ENCODE measurements at places on chromosomes 6 and 20.

DNA sequence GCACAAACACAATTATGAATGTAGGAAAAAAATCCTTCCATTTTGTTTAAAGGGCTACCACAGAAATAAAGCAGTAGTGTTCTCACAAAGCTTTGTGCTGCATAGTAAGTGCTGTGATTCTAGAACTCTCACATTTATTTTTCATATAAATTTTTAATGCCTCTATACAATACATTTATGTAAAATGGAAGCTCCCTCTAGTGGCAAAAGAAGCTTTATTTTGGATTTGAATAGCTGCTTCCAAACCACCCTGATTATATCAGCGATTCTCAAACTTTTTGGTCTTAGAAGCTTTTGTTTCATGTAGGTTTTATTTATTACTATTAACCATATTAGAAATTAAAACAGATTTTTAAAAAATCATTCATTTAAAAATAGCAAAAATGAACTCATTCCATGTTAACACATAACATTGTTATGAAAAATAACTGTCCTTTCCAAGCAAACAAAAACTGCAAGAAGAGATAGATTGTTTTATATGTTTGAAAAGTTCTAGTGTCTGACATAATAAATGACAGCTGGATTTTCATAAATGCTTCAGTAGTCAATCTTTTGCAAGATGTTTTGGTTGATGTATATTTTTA lies 38.4 kb downstream of the HS3ST5 start:
- no peak for DNase-seq

DNA sequence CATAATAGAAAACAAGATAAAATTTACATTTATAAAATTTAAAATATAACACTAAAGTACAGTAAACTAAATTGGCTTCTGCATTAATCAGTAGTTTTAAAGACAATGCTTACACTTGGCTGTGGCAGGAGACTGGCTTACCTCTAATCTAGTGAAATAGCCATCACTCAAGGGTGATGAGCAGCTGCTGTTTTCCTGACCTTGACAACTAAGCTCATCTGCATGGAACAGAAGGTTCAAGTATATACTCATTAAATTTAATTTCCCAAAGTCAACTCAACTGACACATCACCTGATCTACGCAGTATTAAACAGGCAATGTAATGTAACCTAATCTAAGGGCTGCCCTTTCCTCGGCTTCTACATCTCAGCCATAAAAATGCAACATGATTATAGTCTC lies 14.5 kb downstream of the TMX4 start:
- no peak for DNase-seq

GRCh38 chr20:32316667-32317066 lies 39.2 kb downstream of the KIF3B start:
- DNase-seq = no peak

GRCh38 chr6:166800137-166800536 lies 156.2 kb downstream of the RNASET2 start:
- DNase-seq = no peak

DNA sequence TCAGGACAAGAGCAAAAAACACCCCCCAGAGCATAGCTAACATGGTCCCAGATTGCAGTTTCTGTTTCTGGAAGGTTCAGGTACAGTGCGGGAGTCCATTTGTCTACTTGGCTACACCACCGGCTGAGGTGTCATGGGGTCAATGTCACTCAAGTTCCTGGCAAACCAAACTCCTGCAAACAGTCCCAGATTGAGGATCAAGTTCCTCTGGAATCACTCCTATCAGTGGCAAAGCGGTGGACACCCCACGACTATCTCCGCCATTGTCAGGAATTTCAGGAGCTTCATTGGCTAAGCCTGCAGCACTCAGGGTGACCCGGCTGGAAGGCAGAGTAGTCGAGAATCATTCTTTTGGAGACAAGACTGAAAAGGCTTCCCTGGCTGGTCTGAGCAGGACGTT lies 41.8 kb downstream of the SLC22A1 start:
- no peak for DNase-seq

GRCh38 chr6:166152660-166153059 lies 15.0 kb downstream of the TBXT start:
- no peak for DNase-seq

DNA sequence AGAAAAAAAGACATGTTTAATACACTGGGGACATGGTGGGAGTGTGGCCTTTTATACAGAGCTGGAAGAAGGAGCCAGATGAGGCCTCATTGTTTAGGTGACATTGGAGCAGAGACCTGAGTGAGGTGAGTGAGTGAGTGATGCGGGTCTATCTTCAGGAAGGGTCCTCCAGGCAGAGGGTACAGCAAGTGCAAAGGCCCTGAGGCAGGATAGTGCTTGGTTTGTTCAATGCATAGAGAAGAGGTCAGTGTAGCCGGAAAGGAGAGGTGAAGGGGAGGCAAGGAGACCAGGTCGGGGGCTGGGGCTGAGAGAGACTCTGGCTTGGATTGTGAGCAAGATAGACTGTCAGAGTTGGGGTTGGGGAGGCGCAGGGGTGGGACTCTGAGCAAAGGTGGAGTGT lies 23.6 kb downstream of the KCNG1 start:
- no peak for DNase-seq

DNA sequence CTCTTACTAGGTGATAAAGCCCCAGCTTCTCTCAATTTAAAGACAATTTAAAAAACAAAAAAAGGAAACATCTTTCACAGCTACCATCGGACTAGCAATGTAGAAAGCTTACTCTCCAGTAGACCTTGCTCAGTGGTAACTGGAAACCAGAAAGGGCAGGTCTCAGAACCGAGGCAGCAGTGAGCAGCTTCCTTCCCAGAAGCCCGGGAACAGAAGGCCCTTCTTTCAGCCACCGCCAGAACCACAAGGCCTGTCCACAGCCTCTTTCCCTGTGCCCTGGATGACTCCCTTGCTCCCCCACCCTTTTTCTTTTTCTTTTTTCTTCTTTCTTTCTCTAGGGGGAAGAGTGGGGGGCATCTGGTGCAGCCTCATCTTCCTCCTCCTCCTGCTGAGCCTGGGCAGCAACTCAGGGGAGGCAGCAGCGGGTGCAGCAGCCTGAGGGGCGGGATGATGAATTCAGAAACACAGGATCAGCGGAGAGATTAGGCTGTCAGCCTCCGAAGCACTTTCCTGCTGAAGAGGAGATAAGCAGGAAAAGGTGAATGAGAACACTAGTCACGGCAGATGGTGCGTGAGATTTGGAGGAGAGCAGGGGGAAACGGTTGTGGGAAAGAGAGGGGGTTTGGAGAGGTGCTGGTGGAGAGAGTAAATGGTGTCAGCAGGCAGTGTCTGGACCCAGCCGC lies 158.5 kb downstream of the ID4 start:
- DNase-seq = no peak

DNA sequence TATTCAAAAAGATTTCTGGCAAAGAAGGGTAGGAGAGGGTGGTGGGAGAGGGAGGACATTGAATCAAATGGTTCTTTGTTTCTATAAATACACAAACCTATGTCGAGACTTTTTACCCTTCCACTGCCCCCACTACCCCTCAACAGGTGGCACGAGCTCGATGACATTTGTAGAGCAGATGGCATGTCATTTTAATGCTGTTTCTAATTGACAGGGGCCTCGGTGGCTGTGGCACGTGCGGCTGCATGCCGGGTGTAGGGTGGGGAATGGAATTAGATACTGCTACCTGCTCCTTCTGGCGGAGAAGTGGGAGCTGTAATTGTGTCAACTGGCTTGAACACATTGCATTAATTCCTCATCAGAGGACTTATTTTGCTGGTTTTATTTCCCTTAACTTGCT lies 29.1 kb upstream of the SASH1 start:
- no peak for DNase-seq

DNA sequence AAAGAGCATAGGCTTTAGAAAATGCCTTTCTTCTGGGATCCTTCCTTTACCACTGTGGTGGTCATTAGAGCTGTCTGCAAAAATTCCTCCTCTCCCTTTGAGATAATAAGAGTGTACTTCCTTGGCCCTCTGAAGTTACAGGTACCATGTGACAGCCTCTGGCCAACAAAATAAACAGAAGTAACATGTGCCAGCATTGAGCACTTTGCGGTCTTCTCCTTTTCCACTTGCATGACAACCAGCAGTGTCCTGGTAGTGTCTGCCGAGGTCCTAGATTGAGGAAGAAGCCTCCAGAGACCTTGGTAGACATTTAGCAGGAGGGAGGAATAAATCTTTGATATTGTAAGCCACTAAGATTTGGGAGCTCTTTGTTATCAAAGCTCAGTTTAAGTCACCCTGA lies 87.5 kb upstream of the ARID1B start:
- no peak for DNase-seq

- DNase-seq = no peak
Measured at GRCh38 chr6:27205375-27206278, 41.9 kb upstream of the PRSS16 start.

DNA sequence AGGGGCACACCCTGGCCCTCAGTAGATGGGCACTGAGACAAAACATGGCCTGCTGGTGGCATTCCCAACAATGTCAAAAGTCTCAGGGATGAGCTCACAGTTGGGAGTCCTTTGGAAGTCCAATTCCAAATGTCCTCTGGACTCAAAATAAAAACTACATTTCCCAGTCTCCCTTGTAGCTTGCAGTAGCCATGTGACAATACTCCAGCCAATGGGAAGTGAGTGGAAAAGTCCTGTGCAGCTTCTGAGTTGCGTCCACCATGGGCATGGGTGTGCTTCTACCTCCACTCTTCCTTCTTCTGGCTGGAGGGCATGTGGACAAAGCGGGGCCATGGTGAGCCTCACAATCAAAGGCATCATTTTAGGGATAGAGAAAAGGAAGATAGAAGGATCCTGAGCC lies 5.8 kb upstream of the ADAM33 start:
- no peak for DNase-seq

DNA sequence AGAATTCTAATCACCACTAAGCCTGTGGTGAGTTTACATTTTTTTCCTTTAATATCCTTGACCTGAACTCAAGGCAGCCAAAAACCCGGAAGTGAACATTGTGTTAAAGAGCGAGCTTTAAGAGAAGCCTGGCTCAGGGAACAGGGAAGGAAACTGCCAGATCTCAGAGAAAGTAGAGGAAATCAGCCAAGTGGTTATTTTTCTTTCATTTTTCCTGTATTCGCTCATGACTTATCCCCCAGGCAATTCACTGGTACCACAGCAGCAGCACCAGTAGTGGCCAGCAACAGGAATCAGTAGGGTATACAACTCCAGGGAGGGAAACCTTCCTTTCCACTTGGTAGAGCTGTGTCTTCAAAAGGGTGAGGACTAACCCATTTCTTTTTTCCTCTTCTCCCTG lies 89.6 kb upstream of the HMGCLL1 start:
- DNase-seq = no peak

- no peak for DNase-seq
Measured at GRCh38 chr6:80639181-80639629, 532.7 kb downstream of the BCKDHB start.

- no peak for DNase-seq
Measured at GRCh38 chr6:123715006-123715863, 78.5 kb upstream of the TRDN start.

DNA sequence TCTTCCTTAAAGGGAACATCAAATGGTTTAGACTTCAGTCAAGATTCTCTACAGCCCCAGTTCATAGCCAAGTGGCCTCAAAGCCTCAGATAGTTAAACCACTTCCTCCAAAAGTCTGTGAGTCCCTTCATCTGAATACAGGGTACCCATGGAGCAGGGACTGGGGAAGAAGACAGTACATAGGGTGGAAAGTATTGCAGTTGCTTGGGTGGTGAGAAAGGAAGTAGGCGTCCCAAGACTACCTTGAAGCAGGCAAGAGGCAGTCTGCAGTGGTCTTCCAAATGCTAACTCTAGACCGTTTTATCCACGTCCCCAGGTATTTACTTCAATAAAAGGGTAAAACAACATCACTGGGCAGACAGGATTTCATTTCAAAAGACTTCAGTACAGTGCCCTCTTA lies 2.0 kb downstream of the FYN start:
- no peak for DNase-seq

GRCh38 chr20:44733341-44734069 lies 12.2 kb upstream of the KCNK15 start:
- DNase-seq = no peak

DNA sequence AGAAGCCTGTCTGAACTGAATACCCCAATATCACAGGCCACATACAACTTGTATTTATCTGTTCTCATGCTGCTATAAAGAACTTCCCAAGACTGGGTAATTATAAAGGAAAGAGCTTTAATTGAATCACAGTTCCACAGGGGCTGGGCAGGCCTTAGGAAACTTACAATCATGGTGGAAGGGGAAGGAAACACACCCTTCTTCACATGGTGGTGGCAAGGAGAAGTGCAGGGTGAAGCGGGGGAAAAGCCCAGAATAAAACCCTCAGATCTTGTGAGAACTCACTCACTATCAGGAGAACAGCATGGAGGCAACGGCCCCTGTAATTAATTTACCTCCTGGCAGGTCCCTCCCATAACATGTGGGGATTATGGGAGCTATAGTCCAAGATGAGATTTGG lies 50.3 kb upstream of the FNDC1 start:
- DNase-seq = no peak

GRCh38 chr6:83199863-83200225 lies 6.7 kb downstream of the RWDD2A start:
- no peak for DNase-seq

DNA sequence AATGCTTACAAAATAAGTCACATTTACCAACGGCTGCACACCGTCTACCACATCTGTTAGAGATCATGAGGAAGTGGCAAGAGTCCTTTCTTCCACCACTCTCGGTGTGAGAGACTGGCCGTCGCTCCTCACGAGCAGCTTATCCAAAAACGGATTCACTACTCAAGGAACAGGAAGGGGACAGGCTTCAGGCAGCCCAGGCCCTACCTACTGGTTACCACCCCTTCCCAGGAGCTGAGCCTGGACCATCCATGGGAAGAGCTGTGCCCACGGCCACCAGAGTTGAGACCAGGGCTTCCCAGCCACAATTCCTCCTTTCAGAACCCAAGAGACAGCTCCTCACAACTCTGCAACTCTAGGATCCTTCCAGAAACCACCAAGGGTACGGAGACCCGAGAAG lies 37.0 kb downstream of the FOXF2 start:
- no peak for DNase-seq

DNA sequence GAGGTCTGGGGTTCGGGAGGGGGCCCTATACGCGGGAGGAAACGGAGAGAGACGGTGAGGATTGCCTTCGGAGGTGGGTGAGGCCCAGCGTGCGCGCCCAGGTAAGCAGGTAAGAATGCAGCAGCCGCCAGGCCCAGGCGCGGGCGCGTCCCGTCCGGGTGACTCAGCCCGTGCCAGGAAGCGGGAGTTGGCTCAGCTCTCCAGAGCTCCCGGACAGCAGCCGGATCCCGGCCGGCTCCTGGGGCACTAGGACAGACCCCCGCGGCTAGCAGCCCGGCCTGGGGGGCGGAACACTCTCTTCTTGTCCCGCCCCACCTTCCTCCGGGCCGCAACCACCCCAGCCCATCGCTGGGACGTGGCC lies 1.5 kb upstream of the MDFI start:
- no peak for DNase-seq

DNA sequence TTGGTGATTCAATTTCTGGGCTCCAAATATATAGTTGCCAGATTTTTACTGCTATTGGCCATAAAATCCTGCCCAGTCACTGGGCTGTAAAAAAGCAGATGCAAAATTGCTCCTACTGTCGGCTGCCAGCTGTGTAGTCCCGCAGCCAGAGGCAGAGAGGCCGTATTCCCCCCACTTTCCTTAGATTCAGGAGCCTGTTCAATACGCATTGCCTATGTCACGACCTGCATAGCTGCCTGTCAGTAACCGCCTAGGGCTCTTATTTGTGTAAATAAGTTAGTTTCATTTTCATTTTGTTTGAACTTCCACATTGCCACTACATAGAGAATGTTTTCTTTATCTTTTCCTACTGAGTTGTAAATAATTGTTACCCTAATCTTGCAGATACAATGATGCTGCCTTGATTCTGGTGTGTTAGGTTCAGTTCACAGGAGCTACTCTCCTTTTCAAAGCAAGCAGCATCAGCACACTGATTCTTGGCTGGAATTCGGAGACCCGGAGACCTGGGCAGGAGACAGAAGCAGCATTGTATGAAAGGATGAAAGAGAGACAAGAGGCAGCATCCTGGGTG lies 46.0 kb upstream of the UST start:
- no peak for DNase-seq

Data from activated CD4-positive, CD25-positive, alpha-beta regulatory T cell (primary cell).